ENCODE measurements at places on chromosomes 7 and 10. TPM values are rescaled to one million over a fixed set of nuclear protein-coding genes. Genes with fewer than 3 reads are reported as not detected.

Gene TSPAN13
- 1.3 TPM for total RNA-seq

GRCh38 chr7:97006055-97006815, 882 bp downstream of the DLX6 start:
- DNase-seq, result peak; percentile 46

Gene GJD4
- not detected for total RNA-seq

DNA sequence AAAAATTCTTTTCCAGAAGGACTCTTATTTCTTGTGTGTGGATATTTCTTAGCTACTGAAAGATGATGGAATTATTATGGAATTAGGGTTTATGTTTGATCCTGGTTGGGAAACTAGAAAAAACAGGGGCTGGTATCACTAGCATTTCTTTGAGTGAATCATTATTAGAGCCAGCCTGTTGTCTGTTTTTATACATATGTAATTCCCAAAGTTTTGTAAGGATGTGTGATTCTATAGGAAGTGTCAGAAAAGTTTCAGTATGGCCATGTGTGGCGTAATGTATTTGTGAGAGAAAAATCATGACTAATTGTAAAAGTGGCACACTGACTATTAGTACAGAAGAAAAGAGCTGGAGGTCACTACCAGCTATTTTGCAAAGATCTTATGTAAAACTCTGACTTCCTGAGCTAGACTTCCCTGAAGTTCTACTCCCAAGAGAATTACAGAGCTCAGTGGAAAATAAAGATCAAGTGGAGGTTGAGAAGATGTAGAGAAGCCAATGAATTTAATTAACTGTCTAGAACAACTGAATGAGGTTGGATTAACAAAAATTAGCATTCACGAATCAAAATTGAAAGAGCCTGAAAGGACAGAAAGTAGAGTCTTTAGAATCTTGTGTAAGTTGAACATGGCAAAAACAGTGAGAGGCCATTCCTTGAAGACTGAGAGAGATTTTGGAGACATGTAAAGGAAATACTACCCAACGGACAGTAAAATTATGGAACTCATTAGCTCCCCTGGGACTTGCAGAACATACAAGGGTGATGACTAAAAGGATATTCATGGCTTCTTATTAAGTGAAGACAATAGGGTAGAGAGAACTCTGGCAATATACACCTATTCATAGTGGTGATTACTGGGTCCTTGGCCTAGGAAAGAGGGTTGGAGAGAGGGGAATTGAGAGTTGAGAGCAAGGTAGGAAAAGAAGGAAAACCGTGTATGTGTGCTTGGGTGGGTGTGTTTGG, 12.5 kb downstream of the ZNF365 start:
- no peak for DNase-seq

Gene PSMC2
- total RNA-seq, result 132 TPM

GRCh38 chr10:10677479-10677878, 340.2 kb upstream of the CELF2 start:
- peak; percentile 43 for DNase-seq

GRCh38 chr7:36214608-36215456, 61.8 kb downstream of the EEPD1 start:
- DNase-seq, result no peak

Gene CHST15
- not detected for total RNA-seq

Data from activated CD8-positive, alpha-beta T cell treated with anti-CD3 and anti-CD28 coated beads, Interleukin-2, amount 10 ng/mL, durations not matched to agents 7 days and 5 days (primary cell).